ENCODE measurements at places on chromosomes 3 and 15.

DNA sequence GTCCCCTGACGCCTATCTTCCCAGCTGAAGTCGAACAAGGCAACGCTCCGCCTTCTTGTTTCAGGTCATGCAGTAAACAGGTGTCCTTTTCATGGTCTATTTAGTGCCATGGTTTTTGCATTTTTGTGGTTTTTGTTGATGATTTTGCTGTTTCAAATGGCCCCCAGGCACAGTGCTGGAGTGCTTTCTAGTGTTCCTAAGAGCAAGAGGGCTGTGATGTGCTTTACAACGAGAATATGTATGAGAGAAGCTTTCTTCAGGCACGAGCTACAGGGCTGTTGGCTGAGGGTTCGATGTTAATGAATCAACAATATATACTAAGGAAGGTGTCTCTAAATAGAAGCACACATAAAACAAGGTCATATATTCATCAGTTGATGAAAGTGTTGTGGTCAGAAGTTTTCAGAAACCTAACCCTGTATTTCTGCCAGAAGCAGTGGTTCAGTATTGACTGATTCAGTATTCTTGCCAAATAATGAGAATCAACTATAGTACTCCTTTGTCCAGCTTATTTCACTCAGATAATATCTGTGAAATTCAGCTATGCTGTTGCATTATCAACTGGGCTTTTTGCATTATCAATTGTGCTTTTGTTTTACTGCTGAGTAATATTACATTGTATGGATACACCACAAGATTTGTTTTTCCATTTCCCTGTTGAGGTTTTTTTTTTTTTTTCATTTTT lies 18.5 kb downstream of the LIMD1 start:
- peak; percentile 28 for DNase-seq

GRCh38 chr3:172280406-172281051 lies 167.7 kb downstream of the GHSR start:
- no peak for DNase-seq

- no peak for DNase-seq
Observed at GRCh38 chr15:35351059-35351458, 194.9 kb downstream of the DPH6 start.

DNA sequence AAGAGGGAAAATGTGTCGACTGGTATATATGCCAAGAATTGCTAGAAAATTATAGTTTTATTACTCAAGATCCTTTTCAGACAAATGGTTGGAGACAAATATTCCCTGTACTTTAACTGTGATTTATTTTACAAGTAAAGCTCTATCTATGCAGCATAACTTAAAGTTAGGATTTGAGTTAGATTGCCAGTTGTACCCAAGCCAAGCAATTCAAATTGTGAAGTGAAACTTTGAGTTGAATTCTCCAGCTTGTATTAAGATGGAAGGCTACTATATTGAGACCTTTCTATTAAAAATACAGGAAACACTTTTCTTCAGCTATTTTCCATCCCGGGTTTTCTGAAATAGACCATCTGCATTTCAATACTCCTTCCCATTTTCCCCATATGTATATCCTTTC lies 333.1 kb upstream of the RBMS3 start:
- no peak for DNase-seq

DNA sequence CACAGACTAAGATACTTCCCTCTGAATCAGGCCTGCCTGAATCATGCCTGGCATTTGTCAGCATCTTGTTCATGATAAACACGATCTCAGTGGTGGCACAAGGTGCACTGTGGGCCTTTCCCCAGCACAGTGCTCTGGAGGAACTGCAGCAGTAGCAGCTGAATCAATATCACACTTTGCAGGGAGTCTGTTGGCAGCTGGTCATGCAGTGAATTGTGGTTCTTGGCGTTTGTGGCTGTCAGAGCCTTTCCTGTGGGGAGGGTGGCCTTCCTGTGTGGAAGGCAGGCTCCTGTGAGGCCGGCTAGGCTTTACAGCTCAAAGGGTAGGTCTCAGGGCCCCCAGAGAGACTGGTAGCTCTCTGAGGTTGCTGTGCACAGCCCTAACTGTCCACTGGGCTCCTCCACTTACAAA lies 54.4 kb upstream of the TLE3 start:
- no peak for DNase-seq

DNA sequence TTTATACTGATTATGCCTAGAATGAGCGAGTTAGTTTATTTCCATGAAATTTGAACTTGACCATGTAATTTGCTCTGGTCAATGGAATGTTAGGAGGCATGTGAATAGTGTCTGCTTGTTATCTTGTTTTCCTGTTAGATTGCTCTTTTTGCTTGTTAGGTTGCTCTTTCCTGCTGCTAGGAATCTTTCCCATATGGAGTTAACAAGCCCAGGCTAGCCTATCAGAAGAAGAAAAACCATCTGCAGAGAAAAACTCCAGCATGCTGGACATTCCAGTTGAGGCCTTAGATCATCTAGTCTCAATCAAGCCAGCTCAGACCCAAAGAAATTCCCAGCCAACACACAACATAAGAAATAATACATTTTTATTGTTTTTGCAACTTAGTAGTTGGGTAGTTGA lies 470.2 kb upstream of the AGTR1 start:
- DNase-seq = no peak

DNA sequence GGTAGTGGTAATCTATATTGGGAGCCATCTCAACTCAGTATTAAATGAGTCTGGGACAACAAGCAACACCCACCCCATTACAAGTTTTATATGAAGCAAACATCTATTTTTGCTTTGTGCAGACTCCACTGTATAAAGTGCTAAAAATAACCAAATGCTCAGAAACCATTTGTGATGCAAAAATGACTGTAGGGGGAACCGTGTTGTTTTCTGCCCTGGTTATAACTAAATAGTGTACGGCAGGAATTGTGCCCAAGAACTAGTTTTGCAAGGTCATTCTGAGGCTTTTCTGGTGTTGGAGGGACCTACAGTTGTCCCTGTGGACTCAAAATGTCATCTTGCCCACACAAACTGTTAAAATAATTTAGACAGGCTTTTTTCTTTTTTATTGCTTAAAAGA lies 88.3 kb downstream of the ITPR1 start:
- no peak for DNase-seq

- DNase-seq = no peak
Observed at GRCh38 chr3:58693940-58694850, 27.6 kb upstream of the FAM3D start.

DNA sequence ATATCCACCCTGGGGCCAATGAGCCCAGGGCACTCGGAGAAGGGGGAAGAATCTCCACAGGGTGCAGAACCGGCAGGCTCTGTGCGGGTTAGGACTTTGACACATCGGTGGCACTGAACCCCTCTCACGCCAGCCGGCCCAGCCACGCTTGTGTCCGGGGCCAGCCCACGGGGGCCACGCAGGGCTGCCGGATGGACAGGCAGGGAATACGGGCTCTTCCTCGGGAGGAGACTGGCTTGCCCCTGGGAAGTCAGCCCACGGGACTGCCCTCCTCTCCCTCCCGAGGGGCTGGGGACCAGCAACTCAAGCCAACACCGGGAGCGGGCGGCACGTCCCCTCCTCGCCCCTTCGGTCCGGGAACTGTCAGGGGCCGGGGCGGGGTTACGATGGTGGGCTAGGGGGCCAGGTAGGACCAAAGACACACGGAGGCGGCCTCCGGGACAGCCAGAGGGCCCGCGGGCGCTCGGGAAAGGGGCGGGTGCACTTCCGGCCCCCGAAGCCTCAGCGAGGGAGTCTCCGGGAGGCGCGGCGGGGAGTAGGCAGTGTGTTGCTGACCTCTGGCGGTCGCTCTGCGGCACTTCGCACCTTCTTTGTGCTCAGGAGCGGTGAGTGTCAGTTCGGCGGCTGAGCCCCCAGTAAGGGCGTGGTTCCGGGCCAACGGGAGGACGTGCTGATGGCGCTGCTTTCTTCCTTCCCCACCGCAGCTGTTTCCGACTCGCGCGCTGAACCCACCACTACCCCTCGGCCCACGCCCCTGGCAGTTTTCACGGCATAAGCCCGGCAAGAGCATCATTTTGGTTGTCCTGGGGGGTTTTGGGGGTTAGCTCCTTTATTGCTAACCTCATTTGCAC lies 5.1 kb upstream of the CYP8B1 start:
- DNase-seq = peak; percentile 91

DNA sequence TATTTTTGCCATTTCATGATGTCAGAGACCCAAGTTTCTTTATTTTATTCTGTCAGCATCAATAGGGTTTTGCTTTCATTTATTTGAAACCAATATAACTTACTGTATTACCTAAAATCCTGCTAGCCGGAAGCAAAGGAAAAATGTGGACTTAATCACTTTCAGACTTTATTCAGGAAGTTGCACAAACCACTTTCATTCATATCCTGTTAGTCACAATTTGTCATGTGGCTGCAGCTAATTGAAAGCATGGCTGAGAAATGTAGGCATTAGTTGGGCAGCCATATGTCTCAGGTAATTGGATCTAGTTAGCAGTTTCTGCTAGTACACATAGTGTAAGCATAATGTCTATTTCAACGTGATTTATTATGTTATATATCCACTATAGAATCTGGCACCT lies 462.3 kb upstream of the SGO1 start:
- no peak for DNase-seq

DNA sequence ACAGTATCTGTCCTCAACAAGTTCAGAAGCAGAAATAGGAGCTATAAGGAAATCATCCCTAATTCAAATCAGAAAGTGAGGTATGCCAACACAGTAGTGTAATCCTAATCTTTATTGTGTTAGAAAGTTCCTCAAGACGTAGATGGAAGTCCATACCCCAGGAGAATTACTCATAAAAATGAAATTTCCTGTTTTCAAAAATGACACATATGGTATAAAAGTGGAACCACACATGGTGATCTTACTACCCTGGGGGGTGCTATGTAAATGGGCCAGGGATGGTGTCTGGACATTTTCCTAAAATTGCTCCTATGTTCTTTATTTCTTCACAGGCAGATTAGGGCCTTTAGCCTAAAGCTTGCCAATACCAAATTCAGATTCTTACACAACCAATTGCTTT lies 204.1 kb downstream of the ARRDC4 start:
- DNase-seq = no peak

DNA sequence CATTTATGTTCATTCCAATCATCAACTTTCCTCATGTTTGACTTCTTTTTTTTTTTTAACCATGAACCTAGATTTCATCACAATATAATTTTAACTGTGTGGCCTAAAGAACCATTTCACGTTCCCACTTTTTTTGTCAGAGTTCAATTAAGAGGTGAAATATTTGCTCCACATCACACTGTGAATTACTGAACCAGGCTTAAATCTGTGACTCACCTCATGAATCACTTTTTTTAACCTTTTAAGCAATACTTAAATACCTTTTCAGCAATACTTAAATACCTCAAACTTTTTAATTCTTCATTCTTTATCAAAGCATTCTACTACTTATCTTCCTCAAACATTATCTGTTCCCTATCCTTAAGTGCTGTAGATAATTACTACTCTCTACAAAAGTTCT lies 137.6 kb downstream of the SI start:
- DNase-seq = no peak

DNA sequence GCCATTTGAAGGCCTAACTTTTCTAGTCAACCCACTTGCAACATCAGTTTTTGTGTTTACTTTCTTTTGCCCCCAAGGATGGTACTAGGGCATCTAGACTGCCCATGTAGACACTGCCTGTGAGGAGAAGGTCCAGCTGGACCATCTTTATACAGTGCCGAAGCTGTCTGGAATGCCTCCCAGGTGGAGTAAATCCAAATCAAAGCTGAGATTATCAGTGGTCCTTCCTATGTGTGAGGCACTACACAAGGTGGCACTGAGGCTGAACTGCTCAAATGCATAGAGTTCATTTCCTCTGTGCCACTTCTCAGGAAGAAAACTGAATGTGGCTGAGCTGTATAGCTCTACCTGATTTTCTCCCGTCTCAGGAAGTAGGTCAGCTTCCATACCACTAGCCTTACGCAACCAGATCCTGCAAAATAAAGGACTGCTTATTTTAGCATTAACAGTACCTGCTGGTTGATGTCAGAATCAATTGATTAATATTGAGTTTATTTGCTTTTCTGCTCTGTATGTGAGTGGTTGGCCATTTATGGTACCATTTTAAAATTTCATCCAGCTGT lies 106.1 kb downstream of the GHSR start:
- DNase-seq = no peak

DNA sequence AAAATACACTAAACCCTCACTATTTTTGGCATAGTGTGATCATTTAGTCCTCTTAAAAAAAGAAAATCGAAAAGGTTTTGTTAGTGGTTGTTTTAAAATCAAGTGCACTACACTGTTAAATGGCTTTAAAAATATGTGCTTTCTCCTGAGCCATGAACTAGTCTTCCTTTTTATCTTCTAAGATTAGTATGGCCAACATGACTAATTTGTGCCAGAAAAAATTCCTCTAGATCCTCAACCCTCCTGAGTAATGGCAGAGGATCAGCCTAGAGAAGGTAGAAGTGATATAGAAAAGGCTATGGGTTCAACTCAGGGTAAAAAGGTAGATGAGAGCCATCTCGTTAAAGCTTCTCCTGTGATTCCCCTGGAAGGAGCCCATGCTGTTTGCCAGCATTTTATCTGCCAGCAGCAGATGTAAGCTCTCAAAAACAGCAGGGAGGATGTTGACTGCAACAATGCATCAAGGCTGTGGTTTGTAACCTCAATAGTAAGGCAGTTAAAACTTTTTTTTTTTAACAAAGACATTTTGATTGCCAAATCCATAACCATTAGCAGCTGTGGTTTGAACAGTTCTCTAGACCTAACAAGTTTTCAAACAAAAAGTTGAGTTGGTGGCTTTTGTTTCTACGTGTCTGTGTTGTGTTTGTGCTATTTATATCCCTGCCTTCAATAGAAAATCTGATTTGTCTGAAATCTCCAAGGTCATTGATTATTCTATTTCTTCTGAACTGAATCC lies 30.2 kb upstream of the ZNF609 start:
- DNase-seq = peak; percentile 24

GRCh38 chr15:85579957-85580694 lies 199.7 kb downstream of the AKAP13 start:
- DNase-seq = no peak

DNA sequence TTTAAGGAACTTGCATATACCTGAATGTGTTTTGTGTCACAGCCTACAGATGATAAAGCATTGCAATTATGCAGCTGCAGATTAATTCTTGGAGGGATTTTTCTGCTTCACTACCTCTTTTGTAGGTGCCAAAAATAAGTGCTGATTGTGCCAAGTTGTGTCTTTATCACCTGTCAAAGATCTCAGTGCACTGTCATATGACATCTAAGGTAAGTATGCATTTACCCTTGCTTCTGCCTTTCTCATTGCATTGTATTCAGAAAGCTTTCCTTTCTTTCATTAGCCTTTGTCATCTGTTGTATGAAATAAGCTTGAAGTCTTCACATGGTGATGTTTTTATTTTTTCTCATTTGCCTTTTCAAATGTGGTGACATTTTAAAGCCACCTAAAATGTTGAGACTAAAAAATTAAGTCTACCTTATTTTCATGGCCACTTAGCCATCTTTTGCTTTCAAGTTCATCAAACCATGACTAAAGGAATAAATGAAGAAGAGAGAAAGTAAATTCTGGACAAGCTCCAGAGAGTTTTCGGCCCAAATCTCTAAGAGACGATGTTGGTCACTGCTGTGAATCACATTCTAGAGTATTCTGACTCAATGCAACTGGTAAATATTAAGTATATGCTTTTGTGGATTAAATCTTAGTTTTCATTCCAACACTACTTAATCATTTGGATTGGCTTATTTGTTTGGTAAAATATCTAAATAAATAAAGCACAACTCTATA lies 381.8 kb upstream of the EPHA3 start:
- DNase-seq = no peak

Data from GM20000 (cell line).